ENCODE measurements at places on chromosomes 4 and X. TPM values are rescaled to one million over a fixed set of nuclear protein-coding genes. Genes with fewer than 3 reads are reported as not detected.
A peak's percentile ranks its signal among the peaks of the same experiment; 100 is the strongest.

Gene FANCB
- total RNA-seq = 0.11 TPM

Gene HMX1
- not detected for total RNA-seq

Gene GSX2
- total RNA-seq = not detected

Gene GAGE2A
- total RNA-seq = not detected

Gene F9
- not detected for total RNA-seq

Gene BCORL1
- total RNA-seq = 4.5 TPM

Gene ZNF185
- 1.3 TPM for total RNA-seq

DNA sequence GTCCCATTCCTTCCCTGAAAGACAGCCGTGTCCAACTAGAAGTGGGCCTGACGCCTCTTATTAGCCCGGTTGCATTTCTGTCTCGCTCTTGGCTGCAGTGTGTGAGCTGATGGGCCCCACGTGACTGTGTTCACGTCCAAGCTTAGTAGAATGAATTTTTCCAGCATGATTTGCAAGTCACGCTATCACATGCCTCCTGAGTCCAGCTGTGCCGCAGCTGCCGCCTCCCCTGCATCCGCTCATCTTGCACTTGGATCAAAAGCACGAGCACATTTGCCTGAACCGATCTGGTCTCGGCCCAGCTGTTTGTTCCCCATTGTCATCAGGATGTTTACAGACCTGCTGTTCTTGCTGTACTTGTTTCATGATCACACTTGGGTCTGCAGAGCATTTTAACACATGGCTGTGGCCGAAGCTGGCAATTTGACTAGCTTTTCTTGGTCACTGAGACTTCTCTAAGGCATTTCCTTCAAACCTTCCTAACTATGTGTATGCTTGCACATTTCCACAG, 126.5 kb downstream of the KIT start:
- DNase-seq = peak; percentile 77

DNA sequence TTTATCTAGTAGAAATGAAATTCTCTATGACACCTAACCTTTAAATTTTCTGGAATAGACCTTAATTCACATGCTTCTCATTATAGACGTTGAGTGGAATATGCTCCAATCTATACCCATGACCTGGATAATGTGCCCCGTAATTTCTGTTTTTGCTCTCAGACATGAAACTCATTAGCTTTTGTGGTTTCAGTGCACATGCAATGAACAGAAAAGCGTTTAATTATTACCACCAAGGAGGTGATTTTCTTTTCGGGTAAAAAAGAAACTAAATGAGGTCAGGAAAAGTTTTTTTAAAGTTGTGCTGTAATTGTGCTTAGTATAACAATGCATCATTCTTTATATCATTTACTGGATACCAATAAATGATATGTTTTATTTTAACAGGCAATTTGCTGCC, 1703.9 kb upstream of the TENM3 start:
- no peak for DNase-seq

GRCh38 chr4:106344647-106344970, 24.0 kb downstream of the GIMD1 start:
- no peak for DNase-seq

- no peak for DNase-seq
Measured at GRCh38 chrX:153527208-153527607, 9.8 kb downstream of the ATP2B3 start.

DNA sequence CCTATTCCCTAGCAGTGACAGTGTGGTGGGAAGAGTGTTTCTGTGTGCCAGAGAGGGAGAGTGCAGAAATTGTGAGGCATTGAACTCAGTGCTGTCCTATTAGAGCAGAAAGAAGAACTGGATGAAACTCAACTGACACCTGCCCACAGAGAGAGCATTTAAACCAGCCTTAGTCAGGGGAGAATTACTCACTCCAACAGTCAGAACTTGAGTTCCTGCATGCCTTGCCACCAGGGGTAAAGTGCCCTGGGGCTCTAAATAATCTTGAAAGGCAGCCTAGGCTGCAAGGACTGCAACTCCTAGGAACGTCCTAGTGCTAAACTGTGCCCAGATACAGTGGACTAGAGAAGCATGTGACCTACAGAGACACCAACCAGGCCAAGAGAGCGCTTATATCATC, 12.8 kb downstream of the CYSLTR1 start:
- DNase-seq = no peak

DNA sequence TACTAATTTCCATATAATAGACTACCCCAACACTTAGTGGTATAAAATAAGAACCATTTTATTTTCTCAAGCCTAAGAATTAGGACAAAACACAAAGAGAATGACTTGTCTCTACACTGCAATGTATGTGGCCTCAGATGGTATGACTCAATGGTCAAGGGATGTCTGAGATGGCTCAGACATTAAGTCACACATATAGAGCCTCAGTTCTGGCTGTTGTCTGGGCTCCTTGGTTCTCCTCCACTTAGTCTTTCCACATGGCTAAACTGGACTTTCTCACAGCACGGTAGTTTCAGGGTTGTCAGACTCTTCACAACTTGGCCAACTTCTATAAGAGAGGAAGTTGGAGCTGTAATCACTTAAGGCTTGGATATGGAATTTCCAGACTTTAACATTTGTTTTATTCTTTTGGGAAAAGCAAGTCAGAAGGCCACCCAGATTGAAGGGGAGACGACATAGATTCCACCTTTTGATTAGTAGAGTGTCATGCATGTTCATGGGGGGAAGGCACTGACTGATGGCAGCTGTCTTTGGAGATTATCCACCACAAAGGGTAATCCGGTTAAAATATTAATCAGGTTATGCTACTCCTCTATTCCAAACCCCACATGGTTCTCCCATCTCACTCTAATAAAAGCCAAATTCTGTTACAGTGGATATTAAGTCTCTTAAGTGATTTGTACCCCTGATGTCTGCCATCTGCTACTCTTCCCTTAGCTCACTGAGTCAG, 9.4 kb downstream of the IL15 start:
- DNase-seq = no peak

DNA sequence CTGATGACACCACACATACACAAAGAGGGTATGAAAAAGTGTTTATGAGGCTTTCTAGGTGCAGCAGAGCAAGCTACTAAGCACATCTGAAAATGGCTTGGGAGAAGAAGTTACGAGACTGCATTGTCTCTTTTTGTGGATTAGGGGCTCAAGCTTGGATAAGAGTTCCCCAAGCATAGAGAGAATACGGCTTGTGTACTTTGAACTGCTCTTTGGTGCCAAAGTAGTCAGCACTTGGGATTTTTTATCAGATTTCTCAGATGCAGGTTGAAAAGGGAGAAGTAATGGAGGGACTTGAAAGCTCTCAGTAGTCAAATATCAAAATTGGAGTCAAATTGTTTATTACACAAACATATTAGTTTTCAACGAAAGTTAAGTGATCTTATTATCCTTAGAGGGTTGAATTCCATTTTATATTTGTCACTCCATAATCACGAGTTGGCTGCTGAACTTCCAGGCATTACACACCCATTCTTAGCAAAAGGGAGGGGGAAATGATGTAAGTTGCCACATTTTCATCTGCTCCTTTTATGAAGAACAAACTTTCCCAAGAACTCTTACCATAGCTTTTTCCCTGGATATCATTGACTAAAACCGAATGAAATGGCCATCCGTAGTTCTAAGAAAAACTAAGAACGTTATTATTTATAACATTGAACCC, 1904.9 kb downstream of the PCDH7 start:
- no peak for DNase-seq

GRCh38 chr4:154424810-154425484, 66.7 kb downstream of the DCHS2 start:
- no peak for DNase-seq

GRCh38 chrX:123298026-123298425, 113.9 kb downstream of the GRIA3 start:
- no peak for DNase-seq

DNA sequence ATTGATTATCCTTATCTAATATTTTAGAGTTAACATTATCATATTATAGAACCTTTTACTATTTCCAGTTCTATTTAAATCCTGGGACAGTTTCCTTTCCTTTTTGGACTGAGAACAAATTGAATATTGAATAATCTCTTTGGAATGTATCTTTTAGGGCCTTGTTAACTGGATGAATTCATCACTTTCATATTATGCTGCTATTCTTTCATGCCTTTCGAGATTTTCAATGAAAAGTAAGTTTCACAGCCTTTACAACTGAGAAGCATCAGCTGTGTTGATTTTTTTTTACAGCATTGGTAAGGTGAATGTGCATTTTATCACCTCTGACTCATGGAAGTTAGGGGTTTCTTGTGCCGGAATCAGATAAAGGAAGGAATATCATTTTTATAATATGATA, 39.6 kb downstream of the PDLIM5 start:
- no peak for DNase-seq

DNA sequence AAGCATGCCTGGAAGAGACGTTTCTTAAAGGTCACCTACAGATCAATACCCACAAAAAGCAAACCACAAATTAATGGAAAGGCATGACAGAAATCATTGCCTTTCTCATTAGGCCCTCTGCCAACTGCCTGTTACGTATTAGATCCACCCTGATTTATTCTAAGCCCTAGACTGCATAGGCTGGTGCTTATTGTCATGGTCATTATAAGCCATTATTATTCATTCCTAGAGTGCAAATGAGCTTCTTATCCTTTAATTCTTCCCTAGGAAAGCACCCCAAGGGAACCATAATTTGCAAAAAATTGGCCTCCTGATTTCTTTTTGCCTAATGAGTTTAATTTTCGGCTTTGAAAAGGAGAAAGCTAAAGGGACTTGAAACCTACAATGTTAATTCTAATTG, 184.2 kb upstream of the GPRIN3 start:
- no peak for DNase-seq

- no peak for DNase-seq
Measured at GRCh38 chr4:36402008-36402758, 120.8 kb downstream of the DTHD1 start.

- DNase-seq = no peak
Measured at GRCh38 chrX:107673431-107673830, 45.1 kb downstream of the PRPS1 start.

GRCh38 chr4:34845926-34846325, 1398.4 kb downstream of the ARAP2 start:
- no peak for DNase-seq

DNA sequence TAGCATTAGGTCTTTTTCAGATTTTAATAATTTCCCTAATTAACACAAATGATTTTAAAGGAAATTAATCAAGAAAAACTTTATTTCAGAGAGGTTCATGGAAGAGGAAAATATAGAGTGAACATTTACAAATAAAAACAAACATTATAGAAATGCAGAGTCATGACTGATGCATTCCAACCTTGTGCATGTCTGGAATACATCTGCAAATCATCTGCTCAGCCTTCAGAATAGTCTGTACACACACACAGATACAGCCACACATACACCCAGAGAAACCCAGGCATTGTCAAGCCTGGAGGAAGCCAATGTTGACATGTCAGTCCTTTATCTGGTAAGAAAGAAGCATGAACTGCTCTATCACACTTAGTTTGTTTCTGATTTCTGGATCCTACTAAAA, 61.3 kb upstream of the NFKB1 start:
- DNase-seq = no peak

- DNase-seq = no peak
Measured at GRCh38 chrX:18971506-18971905, 12.4 kb downstream of the PHKA2 start.

DNA sequence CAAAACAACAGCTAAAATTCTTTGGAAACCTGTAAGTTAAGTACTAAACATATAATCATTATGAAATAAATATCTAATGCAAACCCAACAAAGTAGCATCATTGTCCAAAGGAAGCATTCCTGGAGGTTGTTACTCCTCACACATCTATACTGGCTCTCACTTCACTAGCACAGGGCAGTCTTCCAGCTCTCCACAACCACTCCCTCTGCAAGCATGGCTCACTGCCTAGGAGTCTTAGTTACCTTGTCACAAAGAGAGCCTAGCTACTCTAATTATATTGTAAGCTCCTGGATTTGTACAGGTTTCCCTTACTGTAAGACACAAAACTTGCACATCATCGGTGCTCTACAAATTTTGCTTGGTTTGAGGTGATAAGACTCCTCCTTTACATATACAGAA, 76.1 kb downstream of the AMMECR1 start:
- DNase-seq = no peak

DNA sequence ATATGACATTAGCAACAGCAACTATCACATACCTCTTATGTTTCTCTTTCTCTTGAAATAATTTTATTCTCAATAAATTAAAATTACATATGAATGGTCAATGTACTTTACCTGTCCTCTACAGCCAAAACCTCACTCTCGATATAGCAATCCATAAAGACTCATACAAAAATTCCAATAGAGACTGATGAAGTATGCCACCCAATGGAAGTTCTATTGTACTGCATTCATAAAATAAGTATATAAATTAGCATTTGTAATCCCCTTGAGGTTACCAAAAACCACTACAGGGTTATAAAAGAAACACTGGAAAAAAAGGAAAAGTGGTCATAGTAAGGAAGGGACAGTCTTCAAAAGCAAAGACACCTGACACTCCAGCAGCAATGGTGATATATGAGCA, 32.8 kb downstream of the CLDN2 start:
- no peak for DNase-seq

- no peak for DNase-seq
Measured at GRCh38 chrX:30798810-30799209, 90.2 kb downstream of the TAB3 start.

DNA sequence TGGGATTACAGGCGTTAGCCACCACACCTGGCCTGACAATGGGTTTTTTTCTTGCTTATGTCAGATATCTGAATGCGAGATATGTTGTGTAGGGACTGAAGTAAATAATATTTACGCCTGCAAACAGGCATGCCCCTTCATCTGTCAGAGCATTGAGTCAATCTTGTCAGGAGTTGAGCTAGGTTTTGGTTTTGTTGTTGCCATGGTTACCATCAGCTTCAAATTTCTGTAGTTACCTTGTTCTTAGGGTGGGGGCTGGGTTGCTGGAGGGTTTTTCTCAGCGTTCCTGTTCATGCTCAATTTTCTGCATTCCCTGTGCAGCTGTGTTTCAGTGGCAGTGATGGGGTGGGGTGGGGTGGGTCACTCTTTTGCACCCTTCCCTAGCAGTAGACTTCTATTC, 14.5 kb downstream of the MRPL1 start:
- DNase-seq = no peak

DNA sequence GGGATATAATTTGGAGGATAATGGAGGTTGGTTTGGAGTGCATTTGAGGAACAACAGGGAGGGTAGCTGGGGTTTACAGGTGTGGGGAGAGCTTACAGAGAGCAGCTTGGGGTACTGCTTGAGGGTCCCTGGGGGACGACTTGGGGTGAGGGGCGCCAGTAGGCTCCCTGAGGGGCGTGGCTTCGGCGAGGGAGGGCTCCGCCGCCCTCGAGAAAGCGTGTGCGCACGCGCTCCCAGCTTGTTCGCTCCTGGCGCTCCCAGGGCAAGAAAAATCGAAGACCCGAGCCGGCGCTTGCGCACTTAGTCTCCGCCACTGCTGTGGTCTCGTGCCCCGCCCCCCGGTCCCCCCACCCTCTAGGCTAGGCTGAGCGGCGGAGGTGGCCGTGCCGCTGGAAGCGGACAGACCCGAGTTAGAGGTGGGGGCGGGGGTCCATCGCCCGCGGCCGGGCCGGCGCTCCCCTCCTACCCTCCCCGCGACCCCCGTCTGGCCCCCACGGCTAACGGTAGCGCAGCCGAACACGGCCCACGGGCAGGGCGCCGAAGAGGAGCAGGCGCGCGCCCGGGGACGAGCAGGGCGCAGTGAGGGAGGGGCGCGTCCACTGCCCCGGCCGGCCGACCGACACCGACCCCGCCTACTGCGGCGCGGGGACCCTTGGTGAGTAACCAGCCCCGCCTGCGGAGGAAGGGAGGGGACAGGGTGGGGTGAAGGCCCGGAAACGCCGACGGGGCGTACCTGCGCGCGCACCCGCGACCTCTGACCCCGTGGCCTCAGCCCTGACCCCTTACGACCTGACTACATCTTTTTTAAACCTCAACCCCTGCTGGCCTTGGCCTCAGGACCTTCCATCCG, 5.4 kb upstream of the CCDC120 start:
- DNase-seq = peak; percentile 71

- no peak for DNase-seq
Measured at GRCh38 chr4:19562456-19562855, 689.2 kb upstream of the SLIT2 start.

Measured in psoas muscle (tissue), 8 donors.